ENCODE measurements at places on chromosomes 6 and 20.

DNA sequence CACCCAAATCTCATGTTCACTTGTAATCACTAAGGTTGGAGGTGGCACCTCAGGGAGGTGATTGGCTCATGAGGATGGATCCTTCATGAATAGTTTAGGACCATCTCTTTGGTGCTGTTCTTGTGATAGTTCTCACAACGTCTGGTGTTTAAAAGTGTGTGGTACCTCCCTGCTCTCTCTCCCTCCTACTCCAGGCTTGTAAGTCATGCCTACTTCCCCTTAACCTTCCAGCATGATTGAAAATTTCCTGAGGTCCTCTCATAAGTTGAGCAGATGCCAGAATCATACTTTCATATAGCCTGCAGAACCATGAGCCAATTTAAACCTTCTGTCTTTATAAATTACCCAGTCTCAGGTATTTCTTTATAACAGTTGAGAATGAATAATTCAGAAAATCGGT, 16.6 kb downstream of the HLA-A start:
- no peak for DNase-seq

DNA sequence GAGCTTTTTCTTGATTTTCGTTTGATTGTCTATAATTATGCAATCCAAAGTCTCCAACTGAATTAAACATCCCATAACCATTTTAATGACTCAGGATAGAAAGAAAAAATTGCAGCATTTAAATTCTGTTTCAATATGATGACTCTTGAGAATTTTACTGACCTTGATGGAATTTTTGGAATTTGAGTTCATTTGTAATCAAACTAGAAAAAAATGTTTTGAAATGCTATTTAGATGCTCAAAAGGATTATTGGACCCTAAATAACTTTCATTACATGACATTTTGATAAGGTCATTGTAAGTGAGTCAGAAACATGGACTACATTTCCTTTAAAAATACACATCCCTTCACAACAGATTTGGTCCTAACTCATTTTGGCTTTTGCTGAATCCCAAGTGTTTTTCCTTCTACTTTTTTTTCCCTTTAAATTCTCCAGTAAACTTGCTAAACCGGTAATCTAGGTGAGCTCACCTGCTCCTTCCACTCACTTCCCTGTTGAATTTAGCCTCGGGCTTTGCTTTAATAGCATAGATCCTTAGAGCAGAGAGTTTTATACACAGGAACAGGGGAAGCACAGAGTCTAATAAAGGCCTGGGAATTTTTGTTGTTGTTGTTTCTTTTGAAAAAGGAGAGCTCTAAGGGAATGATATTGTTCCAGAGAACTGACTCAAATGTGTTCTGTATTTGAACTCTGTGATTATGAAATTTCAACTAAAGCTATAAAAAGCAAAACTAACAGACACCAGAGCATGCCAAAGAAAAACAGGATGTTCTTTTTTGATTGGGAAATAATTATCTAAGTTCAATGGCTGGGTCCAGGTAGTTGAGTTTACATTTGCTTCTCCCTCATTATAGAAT, 1088.2 kb upstream of the CITED2 start:
- no peak for DNase-seq

DNA sequence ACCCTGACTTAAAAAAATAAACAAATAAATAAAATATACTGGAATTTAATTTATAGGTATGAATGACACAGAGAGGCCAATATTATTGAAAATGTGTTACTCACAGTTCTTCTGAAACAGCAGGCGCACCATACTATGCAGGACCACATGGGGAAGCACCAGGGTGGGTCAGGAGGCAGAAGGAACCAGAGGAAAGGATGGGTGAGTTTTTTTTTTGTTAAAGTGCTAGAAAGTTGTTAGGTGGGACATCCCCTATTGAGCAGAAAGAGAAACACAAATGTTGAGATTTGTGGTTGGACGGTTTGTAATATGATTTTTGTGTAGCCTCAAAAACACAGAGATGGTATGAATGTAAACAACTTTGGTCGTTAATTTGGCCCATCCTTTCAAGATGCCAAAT, 26.0 kb downstream of the PTPRA start:
- no peak for DNase-seq

DNA sequence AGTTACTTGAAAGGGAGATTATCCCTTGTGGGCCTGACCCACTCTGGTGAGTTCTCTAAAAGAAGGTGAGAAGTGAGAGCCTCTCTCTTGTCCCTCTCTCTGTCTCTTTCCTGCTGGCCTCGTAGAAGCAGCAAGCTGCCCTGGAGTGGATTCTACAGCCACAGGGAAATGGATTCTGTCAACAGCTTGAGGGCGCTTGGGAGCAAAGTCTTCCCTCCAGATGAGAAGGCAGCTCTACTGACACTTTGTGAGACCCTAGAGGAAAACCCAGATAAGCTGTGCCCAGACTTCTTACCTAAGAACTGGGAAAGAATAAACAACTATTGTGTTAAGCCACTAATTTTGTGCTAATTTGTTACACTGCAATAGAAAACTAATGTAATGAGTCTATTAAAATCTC, 39.9 kb downstream of the ANKRD60 start:
- DNase-seq = no peak

DNA sequence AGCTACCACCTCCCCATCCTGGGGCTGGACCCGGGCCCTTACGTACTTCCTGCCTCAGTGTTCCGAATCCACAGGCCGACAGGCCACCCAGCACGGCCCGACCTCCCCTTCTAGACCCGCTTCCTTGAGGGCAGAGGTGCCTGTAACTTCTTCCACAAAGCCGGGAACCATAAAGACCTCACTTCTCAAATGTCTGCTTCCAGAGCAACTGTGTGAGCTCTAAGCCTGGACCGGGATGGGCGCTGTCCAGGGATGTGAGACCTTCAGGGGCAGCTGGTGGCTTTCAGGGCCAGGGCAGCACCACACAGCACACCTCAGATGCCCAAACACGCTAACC, 9.3 kb downstream of the SLC2A4RG start:
- no peak for DNase-seq

DNA sequence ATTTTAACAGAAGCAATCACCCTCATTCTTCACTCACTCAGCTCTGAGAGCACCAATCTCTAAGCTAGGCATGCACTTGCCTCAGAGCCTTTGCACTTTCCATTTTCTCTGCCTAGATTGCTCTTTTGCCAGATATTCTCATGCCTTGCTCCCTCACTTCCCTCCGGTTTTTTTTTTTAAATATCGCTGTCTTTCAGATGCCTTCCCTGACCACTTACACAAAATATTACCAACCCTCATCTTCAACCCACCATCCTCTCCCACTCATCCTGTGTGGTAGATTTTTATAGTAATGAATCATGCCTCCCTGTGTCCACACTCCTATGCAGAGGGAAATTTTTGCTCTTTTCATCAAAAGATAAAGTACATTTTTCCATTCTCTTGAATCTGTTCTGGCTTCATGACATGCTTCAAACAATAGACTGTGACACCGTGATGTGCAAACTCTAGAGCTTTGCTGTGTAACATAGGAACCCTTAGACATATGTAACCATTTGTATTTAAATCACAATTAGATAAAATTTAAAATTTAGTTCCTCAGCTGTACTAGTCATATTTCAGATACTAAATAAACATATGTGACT, 437.1 kb downstream of the UTRN start:
- DNase-seq = no peak

- no peak for DNase-seq
Observed at GRCh38 chr6:142369266-142369665, 67.5 kb downstream of the ADGRG6 start.

All from CD4-positive, alpha-beta T cell treated with Interleukin-4 for 1 hour (primary cell).